Activated T-helper 17 cell treated with anti-CD3 and anti-CD28 coated beads, Interleukin-2, amount 50 U/mL, for 72 hours (primary cell): ENCODE measurements at places on chromosomes 2 and 18. TPM values are rescaled to one million over a fixed set of nuclear protein-coding genes. Genes with fewer than 3 reads are reported as not detected.

DNA sequence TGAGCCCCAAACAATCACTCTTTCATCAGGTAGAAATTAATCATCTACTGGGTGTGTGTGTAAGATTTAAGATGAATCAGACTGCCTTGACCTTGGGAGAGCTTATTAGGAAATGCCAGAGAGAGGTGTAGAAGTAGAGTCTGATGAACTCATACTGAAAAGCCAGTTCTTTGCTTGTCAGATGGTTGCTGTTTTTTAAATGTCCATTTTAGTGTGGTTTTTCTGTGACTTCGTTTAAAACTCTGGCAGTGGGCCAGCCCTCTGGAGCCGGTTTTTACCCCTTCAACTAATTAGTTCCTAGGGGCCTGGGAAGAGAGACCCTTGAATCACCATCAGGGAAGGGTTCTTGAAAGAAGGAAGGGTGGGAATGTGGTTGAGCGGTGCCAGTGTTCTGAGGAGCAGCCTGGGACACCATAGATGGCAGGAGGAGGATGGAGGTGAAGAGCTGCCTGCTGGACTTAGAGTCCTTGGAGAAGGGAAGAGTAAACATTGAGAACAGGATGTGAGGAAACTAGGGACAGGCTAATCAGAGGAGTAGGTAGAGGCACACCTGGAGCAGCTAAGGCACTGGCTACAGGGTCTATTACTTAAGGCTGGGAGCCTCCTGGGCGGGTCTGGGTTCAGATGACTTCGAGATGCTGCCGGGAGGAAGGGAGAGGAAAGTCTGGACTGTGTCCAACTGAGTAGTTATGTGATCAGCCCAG, 66.1 kb downstream of the LRRFIP1 start:
- ATAC-seq: peak; percentile 55

DNA sequence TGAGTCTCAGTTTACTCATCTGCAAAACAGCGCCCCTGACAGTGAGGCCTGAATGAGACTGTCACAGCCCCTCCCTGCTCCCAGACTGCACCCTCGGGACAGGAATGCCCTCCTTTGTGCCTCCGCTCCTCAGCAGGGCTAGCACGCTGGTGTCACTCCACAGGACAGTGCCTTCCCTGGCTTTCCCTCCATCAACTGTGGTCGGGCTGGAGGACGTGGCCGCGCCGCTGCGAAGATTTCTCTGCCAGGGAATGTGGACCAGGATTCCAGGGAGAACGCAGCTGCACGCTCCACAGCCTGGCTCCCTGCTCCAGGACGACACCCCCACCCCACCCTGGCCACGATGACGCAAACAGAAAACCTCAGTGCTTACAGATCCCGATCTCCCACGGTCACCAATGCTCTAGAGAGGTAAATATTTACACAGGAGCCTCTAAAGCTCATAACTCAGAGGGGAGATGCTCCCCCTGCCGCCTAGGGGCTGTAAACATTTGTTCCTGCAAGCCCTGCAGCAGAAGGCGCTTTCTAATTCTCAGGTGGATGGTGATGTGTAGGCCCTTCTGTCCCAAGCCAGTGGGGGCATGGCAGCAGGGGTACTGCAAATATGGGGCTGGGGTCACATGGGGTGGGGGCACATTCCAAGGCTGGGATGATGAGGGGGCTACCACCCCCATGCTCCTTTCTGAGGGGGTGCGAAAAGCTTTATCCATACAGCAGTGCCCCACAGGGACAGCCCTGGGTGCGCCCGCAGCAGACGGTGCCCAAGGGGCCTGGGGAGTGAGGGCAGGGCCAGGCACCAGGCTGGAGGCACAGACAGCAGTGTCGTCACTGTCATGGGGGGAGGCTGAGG, 12.4 kb downstream of the HS6ST1 start:
- ATAC-seq: no peak

DNA sequence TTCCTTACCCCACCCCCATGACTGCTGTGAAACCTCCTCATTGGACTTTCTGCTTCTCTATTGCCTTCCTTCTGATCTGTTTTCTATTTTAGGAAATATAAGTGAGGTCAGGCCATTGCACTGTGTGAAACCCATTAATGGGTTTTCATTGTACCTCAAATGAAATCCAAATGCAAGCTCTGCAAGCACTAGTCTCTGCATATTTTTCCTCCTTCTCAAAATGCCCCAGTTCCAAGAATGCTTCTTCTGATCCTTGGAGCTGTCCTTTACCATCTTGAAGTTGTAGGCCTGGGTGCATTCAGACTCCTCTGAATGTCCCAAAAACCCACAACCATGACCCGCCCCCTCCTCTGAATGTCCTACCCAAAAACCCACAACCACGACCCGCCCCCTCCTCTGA, 8.2 kb downstream of the IL1A start:
- peak; percentile 51 for ATAC-seq

GRCh38 chr18:37252854-37253393, 312.7 kb downstream of the CELF4 start:
- no peak for ATAC-seq

DNA sequence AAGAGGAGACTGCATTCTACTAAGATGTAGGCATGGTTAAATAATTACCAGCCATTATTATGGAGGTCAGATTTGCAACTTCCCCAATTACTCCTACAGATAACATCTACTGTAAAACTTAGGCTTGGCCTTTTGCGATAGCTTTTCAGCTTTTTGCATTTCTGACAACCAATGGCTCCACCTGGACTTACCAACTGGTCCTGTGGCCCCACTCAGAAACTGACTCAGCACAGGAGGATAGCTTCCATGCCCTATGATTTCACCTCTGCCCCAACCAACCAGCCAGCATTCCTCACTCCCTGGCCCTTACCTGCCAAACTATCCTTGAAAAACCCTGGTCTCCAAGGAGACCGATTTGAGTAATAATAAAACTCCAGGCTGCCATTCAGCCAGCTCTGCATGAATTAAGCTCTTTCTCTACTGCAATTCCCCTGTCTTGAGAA, 28.2 kb downstream of the TUBB6 start:
- no peak for ATAC-seq

- ATAC-seq: no peak
Measured at GRCh38 chr2:130374587-130375290, 18.9 kb downstream of the PTPN18 start.

UGT1A10 gene
- total RNA-seq: 0.16 TPM
